ENCODE measurements at places on chromosomes 2 and 18. TPM values are rescaled to one million over a fixed set of nuclear protein-coding genes. Genes with fewer than 3 reads are reported as not detected.

DNA sequence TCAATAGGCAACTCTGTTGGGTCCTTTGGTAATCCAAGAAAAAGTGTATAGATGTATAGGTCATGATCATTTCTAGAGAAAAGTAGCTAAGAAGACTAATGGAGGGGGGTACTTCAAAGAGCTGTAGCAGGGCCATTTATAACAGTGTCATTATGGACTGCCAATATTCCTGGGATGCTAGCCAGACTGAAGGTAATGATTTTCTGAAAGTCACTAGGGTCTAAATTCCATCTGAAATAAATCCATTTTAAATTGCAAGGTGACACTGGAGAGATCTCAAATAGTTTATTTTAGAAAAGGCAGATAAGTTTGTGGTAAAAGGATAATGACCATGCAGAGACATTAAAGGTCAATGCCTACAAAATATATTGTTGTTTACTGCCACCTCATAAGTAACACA, 4.5 kb upstream of the SPC25 start:
- DNase-seq = no peak

GRCh38 chr2:74006459-74006858, 21.7 kb downstream of the TET3 start:
- DNase-seq = no peak

DNA sequence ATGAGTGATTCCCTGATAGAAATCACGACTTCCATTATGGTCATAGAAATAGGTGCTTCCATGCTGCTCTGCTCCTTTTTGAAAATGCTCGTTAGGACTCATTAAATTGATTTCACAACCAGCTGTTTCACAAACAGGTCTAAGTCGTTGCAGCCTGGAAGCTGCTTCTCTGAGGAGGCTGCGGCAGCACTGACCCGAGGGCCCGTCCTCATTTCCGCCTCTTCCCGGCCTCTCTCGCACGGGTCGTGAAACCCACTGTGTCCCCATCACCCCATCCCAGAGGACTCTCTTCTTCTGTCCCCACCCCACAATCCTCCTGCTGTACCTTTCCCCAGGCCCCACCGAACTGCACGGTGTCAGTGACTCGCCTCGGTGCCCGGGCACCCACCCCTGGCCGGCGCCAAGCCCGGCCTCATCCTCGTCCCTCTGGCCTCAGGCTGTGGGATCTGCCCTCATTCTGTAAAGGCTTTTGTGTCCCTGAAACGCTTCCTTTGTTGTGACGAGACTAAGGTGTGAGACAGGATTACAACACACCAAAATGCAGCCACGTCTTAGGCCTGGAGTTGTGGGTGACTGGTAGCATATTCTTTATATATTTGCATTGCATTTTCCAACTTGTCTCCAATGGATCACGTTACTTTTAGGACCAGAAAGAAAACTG, 112.7 kb upstream of the CTDP1 start:
- no peak for DNase-seq

DNA sequence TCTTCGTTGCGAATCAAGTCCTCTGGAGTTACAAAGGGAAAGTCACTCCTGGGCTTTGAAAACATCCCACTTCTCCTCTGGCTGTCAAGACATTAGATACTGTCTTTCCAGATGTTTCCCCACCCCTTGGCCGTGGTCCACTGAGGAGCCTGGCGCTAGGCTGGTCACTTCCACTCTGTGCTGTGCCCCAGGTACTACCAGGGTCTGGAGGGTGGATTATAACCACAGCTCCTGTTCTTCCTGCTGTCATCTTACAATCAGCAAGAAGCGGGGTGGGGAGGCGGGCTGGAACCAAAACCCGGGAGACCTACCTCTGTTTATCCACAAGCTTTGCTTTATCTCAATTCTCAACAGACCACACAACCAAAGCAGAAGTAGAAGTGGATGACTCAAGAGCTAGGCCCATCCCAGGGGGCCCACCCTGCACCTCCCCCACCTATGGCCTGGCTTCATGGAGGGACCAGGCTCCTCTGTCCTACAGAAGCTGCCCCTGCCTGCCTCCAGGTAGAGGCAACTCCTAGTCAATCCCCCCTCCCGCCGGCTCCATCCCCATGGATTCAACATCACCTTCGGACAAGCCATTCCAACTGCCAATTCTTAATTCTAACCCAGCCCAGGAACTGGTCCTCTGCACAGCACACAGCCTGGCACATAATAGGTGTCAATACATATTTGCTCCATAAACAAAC, 17.8 kb downstream of the SMAD7 start:
- DNase-seq = no peak

DNA sequence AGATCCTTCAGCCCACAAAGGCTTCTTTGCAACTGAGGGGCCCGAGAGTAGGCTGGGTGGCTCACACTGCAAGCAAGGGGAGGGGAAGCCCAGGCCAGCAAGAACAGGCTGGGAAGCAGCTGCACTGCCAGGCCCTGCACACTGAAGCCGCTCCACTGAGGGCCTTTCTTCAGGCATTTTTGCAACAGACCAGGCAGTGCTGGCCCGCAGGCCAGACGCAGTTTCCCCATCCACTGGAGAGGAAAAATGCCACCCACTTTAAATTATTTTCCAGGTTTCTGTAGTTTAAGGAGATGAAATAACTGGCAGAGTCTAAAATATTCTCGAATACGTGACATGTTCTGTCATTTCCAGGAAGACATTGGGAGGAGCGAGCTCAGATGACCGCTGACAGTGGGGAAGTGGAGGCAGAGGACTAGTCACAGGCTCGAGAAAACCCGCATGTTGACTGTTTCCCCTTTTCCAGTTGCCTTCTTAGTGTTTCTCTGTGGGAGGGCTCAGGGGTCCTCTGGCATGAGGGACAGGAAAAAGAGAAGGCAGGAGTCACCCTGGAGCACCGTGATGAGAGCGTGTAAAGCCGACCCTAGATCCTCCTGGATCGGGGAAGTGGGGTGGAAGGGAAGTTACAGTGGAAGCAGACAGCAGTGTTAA, 53.3 kb upstream of the B3GNT7 start:
- no peak for DNase-seq

GRCh38 chr2:172888714-172889669, 153.3 kb downstream of the RAPGEF4 start:
- DNase-seq = no peak

DNA sequence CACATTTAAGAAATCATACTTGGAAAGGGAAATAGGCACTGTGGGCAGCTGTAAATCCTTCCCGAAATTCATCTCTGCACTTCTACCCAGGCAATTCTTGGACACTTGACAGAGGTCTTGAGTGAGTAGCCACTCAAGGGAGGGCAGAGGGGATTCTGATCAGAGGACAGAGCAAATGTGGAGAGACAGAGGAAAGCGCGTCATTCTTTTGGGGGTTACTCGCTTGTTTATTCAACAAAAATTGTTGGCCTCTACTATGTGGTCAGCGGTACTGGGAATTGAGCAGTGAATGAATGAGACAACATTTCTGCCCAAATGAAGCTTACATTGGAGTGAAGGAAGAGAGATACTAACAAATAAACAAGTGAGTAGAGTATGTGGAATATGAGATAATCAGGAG, 41.4 kb upstream of the YES1 start:
- DNase-seq = no peak

DNA sequence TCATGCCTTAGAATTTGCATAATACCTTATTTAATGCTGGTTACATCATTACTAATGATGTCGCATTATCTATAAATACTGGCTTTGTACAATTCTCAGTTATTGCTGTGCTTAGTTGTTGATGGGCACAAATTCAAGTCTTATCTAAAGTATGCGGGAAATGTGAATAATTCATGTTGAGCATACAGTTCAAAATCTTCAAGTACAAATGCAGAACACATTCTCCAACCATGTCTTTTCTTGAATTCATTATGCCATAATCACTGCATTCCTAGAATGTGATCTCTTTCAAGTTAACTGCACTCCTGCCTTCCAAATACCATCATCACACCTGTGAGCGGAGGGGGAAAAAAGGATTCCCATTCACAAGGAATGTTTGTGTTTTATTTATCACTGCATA, 337.0 kb downstream of the MBD2 start:
- no peak for DNase-seq

DNA sequence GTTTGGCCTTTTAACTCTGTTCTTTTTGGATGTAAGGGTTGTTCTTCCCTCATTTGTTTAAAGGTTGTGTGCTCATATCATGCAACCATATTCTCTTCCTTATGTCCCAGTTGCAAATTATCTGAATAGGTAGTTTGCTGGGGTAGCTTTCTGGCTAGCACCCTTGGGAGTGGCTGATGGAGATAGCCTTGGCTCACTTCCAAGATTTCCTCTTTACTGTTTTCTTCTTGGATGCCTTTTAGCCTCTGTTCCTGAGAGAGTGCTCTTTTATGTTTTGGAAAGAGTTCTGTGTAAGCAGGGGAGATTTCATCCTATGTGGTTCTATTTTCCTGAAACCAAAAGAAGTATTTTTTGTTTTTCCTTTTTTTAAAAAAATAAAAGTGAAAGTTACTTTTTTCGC, 25.4 kb downstream of the USP14 start:
- no peak for DNase-seq

GRCh38 chr2:173513107-173513727, 158.5 kb downstream of the CDCA7 start:
- no peak for DNase-seq

DNA sequence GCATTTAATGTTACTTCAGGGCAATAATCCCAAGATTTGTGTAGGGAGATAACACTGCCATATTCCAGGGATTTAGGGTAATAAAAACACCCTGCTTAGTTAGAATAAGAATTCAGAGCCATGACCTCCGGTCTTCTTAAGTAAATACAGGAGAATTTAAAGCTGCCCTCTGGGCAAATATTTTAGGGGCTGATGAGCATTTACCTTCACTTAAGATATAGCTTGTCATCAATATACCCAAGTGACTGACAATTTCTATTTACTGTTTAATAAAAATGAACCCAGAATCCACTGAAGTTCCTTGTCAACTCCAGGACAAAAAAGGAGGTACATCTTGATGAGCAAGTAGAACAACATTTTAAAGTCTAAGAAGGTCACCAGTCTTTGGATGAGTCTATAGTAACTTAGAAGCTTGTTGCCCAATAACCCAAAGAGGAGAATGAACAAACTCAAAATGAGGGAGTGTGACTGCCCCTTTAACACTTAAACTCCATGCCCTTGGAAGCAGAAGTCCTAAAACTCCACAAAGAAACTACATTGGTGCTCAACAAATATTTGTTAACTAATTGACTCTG, 24.3 kb upstream of the IKZF2 start:
- no peak for DNase-seq

DNA sequence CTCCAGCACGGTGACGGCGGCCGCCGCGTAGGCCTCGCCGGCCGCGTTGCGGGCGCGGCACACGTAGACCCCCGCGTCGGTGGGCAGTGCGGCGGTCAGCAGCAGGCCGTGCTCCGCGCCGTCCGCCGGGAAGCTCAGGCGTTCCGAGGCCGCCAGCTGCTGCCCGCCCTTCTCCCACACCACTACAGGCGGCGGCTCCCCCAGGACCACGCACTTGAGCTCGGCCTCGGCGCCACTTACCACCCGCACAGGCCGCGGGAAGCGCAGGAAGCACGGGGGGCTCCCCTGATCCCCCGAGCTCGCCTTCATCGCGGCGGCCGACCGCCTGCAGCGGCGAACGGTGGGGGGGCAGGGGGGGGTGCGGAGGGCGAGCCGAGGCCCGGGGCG, 422 bp downstream of the OBSL1 start:
- DNase-seq = no peak

- DNase-seq = no peak
Measured at GRCh38 chr2:66699793-66700676, 265.1 kb downstream of the MEIS1 start.

- DNase-seq = no peak
Measured at GRCh38 chr18:40984856-40985255, 970.2 kb upstream of the PIK3C3 start.

GRCh38 chr2:106972782-106973181, 86.8 kb upstream of the ST6GAL2 start:
- no peak for DNase-seq

- no peak for DNase-seq
Measured at GRCh38 chr18:55927831-55928230, 339.8 kb upstream of the TCF4 start.

GRCh38 chr2:127082974-127083373, 24.0 kb downstream of the BIN1 start:
- DNase-seq = no peak

DNA sequence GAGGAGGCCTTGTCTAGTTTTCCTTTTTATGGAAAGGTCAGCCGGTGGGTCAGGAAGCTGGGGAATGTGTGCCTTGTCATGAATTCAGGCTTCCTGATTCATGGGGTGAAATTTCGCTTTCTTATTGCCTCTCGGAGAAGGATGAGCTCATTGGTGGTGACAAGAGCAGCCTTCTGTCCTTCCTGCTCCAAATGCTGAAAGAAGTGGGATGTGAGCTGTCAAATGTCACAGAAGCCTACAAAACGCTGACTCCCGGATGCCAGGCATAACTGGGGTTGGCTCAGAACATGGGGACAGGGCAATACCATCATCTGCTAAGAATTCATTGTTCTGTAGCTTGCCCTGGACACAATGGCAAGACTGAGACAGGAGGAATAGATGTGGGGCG, 55.8 kb upstream of the FAM136A start:
- DNase-seq = no peak

GRCh38 chr2:192471982-192472381, 277.2 kb upstream of the TMEFF2 start:
- no peak for DNase-seq

GRCh38 chr2:190090148-190090547, 27.6 kb upstream of the MSTN start:
- no peak for DNase-seq

DNA sequence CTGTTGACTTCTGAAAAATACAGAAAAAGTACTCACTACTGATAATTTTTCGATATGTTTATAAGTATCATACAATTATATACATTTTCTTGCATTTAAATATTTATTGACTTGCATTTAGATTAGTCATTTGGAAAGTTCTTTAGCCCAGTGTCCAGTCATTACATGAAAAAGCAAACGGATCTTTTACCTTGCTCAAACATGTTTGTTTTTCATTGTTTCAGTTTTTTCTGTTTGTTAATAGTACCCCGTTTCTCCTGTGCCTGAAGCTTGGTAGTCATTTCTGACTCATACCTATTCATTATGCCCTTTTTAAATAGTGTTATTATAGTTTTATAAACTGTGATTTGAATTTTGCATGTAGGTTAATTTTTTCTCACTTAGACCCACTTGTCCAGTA, 28.1 kb downstream of the CEP192 start:
- no peak for DNase-seq

GRCh38 chr2:144439993-144440392, 79.9 kb downstream of the ZEB2 start:
- DNase-seq = no peak

GRCh38 chr18:7740821-7741220, 173.7 kb downstream of the PTPRM start:
- no peak for DNase-seq

CD207 gene
- 0.74 TPM for total RNA-seq

FLACC1 gene
- 1.1 TPM for total RNA-seq

DSC2 gene
- 65.4 TPM for total RNA-seq

METTL8 gene
- total RNA-seq = 18.2 TPM

LYPD6 gene
- 3.5 TPM for total RNA-seq

TUBA3E gene
- total RNA-seq = not detected

CCDC141 gene
- total RNA-seq = 0.67 TPM

PLCL1 gene
- 13.6 TPM for total RNA-seq

TMEM169 gene
- total RNA-seq = 3.2 TPM

CD28 gene
- total RNA-seq = not detected

CDKL4 gene
- 0.92 TPM for total RNA-seq

PSD4 gene
- 1.9 TPM for total RNA-seq

Measured in endothelial cell (in vitro differentiated cells).